Activated CD4-positive, alpha-beta T cell treated with anti-CD3 and anti-CD28 coated beads, Interleukin-2, Interleukin-4, amounts not matched to agents 100 ng/mL and 50 ng/mL, durations not matched to agents 16 hours and 8 hours (primary cell): ENCODE measurements at places on chromosomes 6 and 20.
A peak's percentile ranks its signal among the peaks of the same experiment; 100 is the strongest.

DNA sequence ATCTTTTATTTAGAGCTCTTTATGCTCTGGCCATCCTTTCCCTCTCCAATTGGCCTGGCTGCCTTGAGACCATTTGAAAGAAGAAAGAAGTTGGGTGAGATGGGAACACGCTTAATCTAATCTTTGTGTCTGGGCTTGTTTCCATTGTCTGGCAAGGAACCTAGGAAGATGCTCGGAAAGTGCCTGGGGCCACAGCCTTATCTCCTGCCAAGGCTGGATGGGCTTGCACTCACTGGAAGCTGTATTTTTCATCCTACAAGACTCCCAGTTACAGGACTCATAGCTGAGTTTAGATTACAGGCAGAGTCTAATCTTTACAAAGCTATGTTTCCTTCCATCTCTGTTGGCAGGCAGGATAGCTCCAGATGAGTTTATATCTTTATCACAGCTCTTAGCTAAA is 33.1 kb upstream of the CDYL start:
- DNase-seq: no peak

DNA sequence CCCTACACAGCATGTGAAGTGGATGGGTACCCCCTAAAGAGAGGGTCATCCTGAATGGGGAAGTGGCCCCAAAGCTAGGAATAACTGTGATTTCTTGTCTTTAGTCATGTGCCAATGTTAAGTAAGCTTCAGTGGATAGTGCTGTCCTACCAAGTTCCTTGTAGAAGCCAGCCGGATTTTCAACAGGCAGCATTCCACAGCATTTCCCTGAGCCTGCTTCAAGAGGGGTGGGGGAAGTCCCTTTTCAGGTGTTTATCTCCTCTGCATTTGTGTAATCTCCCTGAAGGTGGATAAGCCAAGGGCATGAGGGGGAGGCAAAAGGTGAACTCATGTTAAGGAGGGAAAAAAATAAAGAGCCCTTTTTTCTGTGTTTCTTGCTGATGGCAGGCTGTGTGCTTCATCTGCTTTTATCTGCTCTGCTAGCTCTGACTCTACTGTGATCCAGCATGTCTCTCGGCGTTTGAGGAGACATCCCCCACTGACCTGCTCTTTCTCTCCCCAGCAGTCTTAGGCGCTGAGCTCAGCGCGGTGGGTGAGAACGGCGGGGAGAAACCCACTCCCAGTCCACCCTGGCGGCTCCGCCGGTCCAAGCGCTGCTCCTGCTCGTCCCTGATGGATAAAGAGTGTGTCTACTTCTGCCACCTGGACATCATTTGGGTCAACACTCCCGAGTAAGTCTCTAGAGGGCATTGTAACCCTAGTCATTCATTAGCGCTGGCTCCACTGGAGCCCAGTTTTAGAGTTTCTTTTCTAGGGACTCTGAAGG is 1.9 kb downstream of the EDN1 start:
- no peak for DNase-seq

- DNase-seq: no peak
Observed at GRCh38 chr6:169779092-169779815, 27.8 kb downstream of the ERMARD start.

DNA sequence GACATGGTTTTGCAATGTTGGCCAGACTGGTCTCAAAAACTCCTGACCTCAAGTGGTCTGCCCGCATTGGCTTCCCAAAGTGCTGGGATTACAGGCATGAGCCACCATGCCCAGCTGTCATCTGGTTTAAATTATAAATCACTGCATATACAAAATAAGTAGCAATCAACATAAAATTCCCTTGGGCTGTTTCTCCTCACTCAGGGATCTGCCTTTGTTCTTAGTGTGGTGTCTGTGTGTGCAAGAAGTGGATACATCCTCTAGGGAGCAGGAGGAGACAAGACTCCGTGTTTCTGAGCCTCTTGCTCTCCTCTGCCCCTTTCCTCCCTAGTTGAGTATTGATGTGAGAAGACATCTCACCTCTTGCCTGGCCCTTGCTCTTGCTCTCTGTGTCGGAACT is 65.2 kb upstream of the ADGRF4 start:
- no peak for DNase-seq

DNA sequence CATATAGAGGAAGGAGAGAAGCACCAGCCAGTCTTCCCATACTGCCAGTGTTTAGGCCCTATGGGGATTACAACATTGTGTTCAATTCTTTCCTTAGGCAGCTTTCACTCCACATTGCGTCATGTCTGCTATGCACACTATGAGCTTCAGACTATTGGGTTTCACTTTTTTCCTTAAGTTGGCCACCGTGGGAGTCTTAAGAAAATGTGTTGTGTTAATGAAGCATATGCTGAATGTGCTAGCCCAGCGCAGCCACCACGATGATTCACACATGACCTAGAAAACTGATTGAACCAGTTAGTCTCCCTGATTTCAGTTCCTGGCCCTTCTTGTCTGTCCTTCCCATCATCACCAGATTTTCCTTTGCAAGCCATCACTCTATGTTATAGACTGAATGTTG is 21.5 kb downstream of the TUBB2B start:
- DNase-seq: no peak

GRCh38 chr6:37738216-37738615 is 40.5 kb upstream of the MDGA1 start:
- DNase-seq: no peak

DNA sequence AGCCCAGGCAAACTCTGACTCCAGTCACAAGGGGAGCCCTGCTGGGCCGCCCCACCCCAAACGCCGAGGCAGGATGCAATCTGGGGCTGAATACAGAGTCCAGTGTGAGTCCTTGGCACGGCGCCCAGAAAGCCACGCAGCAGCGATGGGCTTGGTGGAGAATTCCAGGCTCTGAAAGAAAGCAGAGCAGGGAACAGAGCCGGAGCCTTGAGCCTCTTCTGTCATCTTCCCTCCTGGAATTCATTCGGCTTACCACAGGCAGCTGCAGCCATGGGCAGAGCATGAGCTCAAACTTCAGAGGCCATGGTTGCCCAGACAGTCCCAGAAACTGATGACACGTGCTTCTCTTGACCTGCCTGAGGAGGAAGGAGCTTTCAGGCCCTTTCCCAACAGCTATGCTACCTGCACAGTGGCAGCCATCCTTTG is 441.1 kb upstream of the JARID2 start:
- no peak for DNase-seq

DNA sequence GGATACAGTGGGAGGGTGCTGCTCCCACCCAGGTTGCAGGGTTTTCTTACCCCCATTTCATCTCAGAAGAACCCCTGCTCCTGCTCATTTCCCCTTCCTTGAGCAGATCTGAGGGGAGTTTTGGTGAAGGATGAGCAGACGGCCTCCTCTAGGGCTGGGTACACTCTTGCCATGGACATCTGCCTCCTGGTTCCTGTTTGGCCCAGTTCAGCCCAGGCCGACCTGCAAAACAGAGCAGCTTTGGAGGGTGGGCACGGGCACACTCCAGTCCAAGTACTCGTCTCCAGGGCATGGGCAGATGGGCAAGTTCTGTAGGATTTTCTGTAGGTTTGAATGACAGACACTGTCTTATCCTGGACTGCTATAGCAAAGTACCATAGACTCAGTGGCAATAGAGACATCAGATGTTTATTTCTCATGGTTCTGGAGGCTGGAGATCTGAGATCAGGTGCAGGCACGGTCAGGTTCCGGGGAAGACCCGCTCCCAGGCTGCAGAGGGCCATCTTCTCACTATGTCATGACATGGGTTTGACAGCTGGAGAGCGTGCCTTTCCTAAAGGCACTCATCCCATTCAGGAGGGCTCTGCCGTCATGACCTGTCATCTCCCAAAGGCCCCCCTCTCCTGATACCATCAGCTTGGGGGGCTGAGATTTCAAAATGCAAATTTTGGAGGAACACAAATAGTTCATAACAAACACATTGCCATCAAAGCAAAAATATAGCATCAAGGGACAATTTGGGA is 6.2 kb downstream of the NPBWR2 start:
- DNase-seq: no peak

DNA sequence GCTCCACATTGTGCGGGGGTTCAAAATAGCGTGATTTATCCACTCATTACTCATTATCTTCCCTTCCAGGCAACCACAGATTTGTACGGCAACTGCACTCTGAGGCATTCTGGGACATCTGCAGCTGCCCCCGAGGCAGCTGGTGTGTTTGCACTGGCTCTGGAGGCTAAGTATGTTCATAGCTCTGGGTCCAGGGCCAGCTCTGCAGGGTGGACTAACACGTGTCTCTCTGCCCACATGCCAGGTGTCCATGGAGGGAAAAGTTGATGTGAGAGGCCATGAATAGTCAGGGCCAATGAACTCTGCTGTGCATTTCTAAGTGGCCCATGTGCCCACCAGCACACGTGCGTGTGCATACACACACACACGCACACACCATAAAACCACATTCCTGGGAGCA is 74.9 kb downstream of the BFSP1 start:
- no peak for DNase-seq

GRCh38 chr20:56566621-56567020 is 33.6 kb downstream of the FAM209B start:
- DNase-seq: no peak

- peak; percentile 27 for DNase-seq
Observed at GRCh38 chr20:29873946-29874345, 1383.5 kb upstream of the DEFB115 start.

- no peak for DNase-seq
Observed at GRCh38 chr20:31821427-31821826, 2.3 kb downstream of the MYLK2 start.

DNA sequence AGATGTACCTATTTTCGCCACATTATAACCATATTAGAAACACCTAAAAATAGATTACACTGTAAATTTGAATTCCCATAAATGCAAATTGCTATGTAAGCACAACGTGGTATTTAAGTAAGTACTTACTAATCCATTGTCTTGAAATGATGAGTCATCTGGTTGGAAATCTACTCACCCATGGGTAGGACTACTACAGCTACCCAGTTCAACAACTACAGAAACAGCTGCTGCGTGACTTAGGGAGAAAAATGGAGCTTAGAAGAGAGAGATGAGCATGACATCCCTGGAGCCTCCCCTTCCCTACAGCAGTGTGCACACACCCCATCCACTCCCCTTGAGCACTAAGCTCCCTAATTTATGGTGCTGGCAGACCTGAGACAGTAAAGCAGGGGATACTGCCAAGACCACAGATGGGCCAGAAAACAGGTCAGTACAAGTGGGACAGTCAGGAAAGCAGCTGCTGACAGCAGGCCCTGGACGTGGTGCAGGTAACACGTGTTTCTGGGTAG is 26.9 kb downstream of the RRAGD start:
- peak; percentile 18 for DNase-seq

GRCh38 chr6:37524970-37525318 is 25.3 kb upstream of the CCDC167 start:
- DNase-seq: no peak

DNA sequence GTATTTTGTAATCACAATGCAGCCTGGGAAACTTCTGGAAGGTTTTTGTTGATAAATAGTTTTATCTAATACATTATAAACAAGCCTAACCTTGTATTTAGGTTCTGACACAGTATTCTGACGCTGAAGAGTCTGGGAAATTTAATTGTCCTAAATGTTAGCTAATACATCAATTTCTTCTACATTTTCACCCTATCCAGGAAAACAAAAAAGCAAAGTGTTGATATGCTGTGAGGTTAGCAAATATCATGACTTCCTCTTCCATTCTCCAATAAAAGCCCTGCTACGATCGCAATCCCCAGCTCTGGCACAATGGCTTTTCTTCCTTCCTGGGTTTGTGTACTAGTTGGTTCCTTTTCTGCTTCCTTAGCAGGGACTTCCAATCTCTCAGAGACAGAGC is at the start of gene C6orf58:
TSS of gene C6orf58 (plus strand) at position 301 of the 400 bp plus-strand sequence. CDS start at position 313, 12 bp downstream.
- no peak for DNase-seq

- no peak for DNase-seq
Observed at GRCh38 chr6:170233286-170234205, 57.3 kb downstream of the DLL1 start.

GRCh38 chr20:47038566-47039560 is 144.2 kb downstream of the EYA2 start:
- DNase-seq: no peak

DNA sequence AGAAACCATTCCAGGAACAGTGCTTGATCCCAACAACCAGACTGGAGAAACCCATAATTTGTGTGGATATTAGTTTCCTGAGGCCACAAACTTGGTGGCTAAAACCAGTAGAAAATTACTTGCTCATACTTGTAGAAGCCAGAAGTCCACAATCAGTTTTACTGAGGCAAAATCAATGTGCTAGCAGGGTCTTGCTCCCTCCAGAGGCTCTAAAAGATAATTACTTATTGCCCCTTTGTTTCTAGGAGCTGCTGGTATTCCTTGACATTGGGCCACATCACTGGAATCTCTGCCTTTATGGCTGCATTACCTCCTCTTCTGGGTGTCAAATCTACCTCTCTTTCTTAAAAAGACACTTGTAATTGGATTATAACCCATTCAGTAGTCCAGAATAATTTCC is 142.2 kb upstream of the SAMD5 start:
- no peak for DNase-seq

- no peak for DNase-seq
Observed at GRCh38 chr6:13044390-13044789, 283.9 kb downstream of the TBC1D7 start.

DNA sequence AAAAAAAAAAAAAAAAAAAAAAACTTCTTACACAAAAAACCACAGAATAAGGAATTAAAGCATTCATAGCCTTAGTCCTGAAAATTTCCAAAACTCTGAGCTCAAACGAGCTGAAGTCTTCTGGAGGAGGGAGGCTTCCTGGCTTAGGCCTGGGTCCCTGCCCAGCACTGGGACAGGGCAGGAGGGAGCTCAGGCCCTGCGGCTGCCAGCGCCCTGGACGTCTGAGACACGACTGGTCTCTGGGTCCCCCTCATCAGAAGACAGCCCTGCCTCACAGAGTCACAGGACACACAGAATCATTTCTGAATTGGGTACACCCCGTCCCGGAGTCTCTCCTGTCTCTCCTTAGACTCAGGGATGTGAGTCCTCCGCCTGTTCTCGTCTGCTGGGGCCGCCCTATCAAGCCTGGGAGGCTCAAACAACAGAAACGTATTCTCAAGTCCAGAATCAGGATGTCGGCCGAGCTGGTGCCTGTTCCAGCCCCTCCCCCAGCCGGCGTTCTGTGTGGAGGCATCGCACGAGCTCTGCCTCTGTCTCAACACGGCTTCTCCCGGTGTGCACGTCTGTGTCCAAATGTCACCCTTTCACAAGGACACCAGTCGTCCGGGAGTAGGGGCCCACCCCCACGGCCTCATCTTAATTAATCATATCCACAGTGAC is 39.4 kb downstream of the ZBTB46 start:
- no peak for DNase-seq

DNA sequence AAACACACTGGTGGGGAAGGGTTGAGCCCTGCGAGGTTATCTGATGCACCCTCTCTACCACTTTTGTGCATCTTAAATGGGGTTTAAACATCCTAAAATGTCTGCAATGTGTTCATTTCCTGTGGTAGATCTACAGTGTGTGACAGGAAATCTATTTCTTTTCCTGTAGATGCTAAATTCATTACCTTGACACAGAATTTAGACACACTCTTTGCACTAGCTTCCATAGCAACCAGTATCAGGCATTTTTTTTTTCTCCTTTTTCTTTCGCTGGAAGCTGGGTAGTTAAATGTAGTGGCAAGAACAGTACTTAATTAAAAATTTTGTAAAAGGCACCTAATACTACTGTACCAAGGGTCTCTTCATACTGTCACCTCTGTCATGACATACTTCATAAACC is 141.1 kb downstream of the RFPL4B start:
- no peak for DNase-seq
